HEK293T (cell line): ENCODE measurements at places on chromosomes 12 and 14.

GRCh38 chr12:117774941-117775775 is 193.6 kb downstream of the KSR2 start:
- DNase-seq = no peak

DNA sequence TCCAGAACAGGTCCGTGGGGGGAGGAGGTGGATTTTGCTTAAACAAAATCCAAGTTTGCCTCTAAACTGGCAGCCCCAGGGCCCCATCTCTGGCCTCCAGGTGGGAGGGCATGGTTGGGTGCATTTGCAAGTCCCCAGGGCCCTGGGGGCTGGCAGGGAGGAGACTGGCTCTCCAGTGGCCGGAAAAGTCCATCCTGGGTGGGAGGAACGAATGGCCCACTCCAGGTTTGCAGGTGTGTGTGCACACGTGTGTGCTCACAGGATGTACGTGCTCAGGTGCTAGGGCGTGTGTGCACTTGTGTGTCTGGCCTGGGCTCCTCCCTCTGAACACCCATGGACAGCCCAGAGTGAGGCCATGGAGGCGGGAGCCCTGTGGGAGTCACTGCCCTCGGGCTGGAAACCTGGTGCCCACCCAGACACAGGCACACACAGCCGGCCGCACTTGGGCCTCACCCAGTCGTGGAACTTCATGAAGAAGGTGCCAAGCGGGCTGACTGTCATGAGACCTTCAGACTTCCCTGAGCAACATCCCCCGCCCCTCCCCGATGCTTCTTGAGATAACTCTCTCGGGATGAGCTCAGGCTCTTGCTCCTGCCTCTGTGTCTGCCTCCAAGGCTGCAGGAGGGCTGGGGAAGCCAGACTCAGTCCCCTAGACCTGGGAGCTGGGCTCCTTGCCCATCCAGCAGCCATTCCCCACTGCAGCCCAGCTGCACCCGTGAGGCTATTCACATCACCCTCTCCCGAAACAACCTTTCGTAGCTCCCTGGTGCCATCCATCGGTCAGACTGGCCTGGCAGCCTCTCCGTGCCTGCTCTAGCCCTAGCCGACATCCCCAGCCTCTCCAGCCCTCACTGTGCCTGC is 9.4 kb downstream of the AHNAK2 start:
- DNase-seq = no peak

DNA sequence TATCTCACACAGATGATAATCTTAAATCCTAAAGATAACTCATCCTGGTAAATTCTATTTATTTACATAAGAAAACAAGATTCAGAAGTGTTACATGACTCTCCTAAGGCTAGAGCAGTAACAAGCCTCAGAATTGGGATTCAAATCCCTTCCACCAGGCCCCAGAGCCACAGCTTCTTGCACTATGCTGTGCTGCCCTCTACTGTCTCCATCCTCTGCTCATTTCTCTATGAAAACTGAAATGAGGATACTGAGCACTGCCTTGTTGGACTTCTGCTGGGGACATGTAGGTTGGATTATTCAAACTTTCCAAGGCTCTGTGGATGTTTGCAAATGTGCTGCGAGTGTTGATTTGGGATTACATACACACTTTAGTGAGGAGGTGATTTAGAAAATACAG is 23.5 kb upstream of the C12orf50 start:
- peak; percentile 22 for DNase-seq

DNA sequence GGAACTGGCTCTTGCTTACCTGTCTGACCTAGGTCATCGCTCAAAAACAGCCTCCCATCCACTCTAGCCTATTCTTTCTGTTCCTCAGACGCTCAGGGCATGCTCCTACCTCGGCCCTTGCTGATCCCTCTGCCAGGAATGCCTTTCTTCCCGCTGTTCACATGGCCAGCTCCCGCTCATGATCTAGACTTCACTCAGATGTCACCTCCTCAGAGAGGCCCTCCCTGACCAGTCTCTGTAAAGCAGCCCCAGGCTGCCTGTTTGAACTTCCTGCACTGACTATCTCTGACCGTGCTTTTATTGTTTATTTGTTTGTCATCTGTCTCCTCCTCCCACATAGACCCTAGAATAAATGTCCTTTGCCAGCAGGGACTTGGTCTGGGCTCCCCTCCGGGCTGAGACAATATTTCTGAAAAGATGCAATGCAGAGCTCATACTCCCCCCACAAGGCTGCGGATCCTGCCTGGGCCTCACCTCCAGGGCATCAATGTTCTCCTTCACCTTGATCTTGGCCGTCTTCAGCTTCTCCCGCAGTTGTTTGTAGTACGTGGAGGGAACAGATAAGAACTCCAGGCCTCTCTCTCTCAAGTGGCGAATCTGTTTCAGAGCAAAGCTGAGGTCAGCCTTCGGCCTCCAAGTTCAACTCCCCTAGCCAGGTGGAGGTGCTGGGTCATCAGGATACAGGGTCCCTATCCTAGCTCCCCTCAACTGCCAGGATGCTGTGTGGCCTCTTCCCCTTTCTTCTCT is 15.2 kb downstream of the HPD start:
- DNase-seq = no peak

GRCh38 chr12:67223225-67223624 is 45.9 kb upstream of the CAND1 start:
- no peak for DNase-seq

DNA sequence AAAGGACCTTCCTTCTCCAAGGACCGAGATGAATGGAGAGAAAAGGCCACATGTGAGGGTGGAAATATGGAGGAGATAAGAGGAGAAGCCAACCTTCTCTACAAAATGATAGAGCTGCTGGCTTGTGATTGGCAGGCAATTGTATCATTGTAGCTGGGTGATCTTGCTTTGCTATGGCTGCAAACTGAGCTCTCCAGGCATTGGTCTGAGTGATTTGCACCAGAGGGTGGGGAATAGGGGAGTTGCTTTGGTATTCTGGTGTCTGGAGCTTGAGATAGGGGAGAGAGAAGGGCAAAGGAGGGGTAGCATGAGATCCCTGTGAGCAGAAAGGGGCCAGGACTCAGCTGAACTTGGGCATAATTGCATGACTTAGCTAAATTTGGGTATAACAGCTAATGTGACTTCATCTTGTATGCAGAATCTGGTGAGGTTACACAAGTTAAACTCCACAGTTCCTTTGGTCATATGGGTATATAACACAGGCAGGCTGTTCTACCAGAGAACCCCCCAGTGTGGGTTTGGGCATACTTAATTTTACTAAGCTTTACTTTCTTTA is 72.0 kb downstream of the FOS start:
- no peak for DNase-seq

DNA sequence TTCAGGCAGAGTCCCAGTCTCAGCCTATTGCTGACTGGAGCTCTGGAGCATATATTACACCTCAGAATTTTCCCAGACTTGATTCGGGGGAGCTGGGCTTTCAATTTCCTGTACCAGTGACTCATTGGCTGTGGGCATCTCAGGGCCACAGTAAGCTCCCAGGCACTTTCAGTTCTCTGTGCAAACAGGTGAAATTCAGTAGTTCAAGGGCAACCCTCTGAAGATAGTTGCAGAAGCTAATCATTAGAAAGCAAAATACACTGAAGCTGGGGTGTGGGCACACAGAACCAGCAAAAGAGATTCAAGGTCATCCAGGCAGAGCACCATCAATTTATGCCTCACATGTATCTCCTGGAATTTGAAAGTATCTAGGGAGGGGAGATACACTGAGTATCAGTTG is 8.1 kb upstream of the NIN start:
- no peak for DNase-seq

DNA sequence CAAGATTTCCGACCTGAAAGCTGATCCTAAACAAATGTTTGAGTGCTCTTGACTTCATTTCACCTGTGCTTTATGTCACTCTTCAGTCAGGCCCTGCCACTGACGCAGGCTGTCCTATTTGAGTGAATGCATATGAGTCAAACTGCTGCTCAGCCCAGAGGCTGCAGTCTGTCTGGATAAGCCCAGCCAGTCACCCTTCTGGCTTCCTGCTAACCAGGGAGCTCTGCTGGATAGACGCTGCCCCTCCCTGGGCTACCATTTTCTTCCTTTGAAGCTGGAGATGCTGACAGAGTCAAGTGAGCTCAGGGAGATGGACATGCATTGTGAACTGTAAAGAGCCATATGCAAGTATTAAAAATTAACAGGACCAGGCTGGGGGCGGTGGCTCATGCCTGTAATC is 5.1 kb upstream of the TUNAR start:
- DNase-seq = no peak

DNA sequence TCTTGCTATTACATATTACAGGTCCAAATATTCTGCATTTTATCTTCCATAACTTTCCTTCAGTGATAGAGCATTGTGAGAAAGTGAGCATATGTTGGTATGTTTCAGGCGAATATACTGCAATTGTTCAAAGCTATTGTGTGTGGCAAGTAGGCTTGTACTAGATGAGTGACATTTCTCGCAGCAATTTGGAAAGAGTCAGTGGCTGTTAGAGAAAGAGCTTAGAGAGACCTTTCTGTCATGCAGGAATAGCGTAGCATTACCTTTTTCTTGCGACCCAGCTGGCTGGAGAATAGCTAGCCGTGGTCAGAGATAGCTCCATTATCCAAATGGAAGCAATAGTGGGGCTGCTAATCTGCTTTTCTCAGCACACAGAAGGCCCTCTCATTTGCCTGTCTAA is 678.5 kb upstream of the FOXG1 start:
- no peak for DNase-seq

GRCh38 chr12:115273456-115273855 is 589.5 kb upstream of the TBX3 start:
- DNase-seq = no peak

GRCh38 chr12:130665753-130666152 is 50.3 kb downstream of the RIMBP2 start:
- DNase-seq = no peak

DNA sequence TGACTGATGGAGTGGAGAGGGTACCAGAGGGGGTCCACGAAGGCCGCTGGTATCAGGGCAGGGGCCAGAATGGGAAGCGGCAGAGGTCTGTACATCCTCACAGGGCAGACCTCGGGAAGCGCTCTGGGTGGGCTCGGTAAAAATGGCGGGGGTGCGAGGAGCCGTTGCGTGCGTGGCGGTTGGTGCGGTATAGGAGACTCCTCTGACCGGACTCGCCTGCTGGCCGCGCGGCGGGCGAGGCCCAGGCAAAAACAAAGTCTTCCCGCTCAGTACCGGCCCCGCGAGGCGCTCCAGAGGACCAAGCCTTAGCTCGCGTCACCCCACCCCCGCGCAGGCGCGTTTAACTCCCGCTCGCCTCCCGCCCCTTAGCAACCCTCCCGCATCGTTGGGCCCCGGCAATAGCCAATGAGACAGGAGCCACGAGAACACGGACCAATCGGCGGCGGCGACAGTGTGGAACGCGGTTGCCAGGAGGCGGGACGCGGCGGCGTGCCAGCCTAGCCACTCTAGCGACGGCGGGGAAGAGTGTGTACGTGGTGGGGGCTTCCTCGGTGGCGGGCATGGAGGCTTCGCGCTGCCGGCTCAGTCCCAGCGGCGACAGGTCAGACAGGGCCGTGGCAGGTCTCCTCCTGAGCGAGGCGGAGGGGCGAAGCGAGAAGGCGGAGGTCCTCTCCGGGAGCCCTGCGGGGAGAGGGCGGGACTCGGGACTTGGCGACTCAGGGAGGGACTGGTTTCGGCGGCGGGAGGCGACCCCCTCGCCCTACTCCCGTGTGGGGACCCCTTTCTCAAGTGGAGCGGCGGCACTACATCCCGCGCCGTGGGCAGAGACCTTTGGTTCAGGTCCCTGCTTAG is at the start of gene TULP3:
TULP3 (plus strand) TSS at position 504 of the 852 bp plus-strand sequence; CDS start at position 561, 57 bp downstream.
- DNase-seq = peak; percentile 95

GRCh38 chr12:124979568-124979967 is 9.4 kb downstream of the DHX37 start:
- DNase-seq = no peak

DNA sequence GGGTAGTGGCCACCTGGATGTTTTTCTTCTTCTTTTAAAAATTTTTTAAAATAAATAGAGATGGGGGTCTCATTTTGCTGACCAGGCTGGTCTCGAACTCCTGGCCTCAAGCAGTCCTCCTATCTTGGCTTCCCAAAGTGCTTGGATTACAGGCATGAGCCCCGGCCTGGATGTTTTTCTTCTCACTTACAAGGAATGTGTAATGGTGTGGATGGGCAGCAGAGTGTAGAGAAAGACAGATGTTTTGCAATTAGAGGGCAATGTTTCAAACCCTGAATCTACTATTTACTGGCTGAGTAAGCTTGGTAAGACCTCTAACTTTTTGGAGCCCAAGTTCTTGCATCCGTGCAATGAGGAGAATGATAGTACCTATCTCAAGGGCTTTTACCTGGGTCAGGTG is 48.1 kb downstream of the ADCK1 start:
- DNase-seq = no peak

- no peak for DNase-seq
Measured at GRCh38 chr12:109252799-109253198, 56.3 kb downstream of the FOXN4 start.

GRCh38 chr12:49043856-49044258 is 16.7 kb downstream of the KMT2D start:
- peak; percentile 84 for DNase-seq

DNA sequence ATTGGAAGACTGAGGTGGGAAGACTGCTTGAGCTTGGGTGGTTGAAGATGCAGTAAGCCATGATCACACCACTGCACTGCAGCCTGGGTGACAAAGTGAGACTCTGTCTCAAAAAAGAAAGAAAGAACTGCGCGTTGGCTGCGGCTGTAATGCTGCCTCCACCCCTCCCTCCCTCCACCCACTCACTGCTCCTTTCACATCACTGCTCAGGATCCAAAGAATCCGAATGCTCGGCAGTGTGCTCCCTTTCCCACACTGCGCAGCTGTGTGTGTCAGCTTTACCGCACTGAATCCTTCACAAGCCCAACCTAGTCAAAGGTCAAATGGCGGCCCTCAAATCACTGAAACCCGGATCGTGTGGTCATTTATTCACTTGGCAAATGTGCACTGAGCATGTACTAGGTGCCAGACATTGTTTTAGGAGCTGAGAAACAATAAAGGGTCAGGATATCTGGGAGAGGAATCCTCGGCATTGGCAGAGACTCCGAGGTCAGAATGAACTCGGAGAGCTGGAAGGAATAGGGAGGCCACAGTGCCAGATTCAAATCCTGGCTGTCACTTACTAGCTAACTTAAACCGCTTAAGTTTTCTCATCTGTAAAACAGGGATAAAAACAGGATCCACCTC is 11.5 kb upstream of the TDRD9 start:
- DNase-seq = no peak

- no peak for DNase-seq
Measured at GRCh38 chr14:20180486-20180885, 10.2 kb upstream of the OR11G2 start.

DNA sequence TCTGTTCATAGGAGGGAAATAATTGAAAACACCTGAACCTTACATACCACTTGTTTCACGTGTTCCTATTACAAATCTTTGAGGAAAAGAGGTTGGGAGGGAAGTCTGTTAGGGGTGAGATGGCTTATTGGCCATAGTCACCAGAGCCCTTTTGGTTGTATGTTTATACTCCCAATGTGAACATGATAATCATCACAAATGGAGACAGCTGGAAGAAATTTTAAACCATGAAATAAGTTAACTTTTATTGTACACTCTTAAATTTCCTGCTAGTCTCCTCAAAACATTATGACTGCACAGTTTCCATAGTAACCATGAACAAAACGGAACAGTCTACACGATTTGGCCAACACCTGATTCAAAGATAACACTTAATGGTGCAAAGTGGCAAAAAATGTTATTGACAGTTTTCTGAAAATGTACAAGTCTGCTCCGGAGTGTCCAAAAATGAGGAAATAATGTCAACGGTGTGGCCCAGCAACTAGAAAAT is 56.9 kb downstream of the LMNTD1 start:
- DNase-seq = no peak
